Activated CD4-positive, CD25-positive, alpha-beta regulatory T cell (primary cell): ENCODE measurements at places on chromosomes 4 and X.

DNA sequence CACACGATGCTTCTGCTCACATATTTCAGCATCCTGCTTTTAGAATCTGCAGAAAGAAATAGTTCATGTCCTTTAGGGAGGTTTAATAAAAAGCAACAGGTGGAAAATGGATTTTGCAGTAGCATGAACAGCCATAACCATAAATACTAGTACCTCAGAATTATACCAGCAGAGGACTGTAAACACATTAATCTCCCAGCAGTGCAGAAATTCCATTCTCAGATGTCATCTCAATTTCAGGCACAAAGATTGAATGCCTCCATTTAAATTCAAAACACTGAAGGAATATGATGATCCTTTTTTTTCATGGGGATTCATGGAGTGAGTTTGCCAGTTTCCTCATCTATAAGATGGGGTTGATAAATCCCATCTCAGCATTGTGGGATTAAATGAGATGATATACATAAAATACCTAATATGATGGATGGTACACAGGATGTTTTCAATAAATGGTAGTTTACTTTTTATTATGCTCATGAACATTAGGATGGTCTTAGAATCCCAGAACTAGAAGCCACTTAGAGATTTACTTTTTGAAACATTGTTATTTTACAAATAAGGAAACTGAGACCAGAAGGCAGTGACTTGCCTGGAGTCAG, 566 bp upstream of the LIMCH1 start:
- DNase-seq, result no peak

- no peak for DNase-seq
Observed at GRCh38 chr4:8378776-8379175, 61.7 kb downstream of the ACOX3 start.

DNA sequence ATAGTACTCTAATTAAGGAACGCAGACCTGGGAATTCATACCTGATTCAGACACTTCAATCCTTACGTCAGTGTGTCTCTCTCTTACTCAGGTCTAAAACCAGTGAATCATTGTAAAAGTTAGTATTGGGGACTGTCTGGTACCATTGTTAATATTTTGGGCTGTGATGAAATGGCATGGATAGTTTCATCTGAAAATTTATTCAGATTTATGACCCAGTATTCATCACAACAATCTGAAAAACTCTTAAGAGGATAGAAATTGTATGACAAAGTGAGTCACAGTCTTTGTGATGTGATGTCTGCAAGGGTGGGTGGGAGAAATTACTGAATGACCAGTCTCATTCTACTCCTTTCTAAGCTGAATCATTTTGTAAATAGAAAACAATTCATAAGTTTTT, 10.3 kb downstream of the FGF2 start:
- no peak for DNase-seq

GRCh38 chr4:107615809-107616208, 104.2 kb downstream of the PAPSS1 start:
- DNase-seq, result no peak

- no peak for DNase-seq
Observed at GRCh38 chr4:169068423-169068822, 58.4 kb upstream of the CBR4 start.

DNA sequence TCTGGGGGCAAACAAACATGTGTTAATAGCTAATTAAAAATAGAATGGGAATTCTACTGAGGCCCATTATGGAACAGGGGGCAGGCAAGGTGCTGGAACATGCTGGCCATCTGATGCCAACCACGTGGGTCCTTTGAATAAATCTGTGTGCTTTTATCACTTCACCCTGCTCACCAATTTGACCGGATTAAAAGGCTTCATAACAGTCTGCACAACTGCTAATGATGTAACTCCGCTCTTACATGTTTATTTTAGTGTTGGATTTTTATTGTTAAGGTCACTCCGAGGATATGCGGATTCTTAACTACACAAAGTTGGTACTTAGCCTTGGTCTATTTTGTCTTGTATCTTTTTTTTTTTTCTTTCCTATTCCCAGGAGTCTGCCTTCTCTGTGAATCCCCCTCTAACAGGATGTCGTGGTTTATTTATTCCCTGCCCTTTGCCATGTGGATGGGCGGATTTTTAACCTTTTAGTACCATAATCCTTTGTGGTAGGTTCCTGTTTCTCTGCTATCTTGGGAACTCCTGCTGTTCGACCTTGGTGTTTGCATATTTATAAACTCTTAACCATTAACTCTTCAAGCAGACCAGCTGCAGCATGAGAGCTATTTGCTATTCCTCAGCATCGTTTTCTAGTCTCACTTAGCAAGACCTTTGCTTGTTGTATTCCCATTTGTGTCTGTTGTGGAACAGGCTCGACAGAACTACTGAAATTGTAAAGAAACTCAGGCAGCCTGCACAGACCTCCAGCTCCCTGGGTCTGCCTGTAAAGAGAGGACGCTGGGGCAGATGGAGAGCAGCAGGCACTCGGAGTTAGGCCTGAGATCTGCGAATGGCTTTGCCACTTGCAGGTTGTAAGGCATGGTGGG, 38.0 kb downstream of the TRIM2 start:
- no peak for DNase-seq

GRCh38 chr4:139253713-139254112, 26.3 kb downstream of the MGARP start:
- DNase-seq, result no peak

GRCh38 chr4:153988492-153989363, 199.8 kb upstream of the SFRP2 start:
- DNase-seq, result no peak

DNA sequence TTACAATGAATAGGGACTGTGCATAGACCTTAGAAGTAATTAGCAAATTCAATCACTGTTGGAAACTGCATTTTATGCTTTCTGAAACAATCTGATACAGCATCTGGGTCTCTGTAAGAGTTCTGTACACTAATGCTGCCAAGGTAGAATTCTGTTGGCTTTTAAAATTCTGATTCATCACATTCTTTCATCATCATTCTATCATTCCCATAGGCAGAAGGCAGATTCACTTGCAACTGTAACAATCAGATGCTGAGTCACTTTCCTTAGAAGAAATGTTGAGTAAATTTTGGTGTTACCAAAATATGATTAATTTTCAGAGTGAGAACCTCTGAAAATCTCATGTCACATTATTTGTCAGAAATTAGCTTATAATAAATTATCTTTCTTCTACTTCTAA, 267.2 kb downstream of the MAPK10 start:
- DNase-seq, result no peak

DNA sequence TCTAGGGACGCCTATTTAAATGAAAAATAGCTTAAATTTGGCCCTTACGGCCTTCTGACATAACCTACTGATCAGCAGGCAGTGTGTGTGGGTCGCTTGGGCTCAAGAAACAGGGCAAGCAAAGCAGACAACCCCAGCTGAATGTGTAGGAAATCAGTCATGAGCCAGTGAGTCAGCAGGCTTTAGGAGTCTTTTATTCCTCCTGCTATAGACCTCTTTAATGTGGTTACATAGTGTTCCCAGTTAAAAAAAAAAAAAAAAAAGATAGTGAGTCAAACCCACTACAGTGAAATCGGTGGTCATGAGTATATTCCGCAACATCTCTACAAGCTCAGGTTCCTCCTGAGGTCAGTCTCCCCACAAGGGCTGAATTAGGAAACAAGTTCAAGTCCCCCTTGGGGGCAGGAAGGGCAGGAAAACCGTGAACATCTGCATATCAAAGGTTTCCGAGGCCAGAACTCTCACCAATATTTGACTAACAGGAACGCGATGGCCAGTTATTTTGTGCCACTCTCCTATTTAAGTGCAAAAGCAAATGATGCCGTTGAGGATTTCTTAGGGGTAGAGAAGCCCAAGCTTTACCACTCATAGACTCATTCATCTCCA, 32.7 kb downstream of the ACSL1 start:
- no peak for DNase-seq

DNA sequence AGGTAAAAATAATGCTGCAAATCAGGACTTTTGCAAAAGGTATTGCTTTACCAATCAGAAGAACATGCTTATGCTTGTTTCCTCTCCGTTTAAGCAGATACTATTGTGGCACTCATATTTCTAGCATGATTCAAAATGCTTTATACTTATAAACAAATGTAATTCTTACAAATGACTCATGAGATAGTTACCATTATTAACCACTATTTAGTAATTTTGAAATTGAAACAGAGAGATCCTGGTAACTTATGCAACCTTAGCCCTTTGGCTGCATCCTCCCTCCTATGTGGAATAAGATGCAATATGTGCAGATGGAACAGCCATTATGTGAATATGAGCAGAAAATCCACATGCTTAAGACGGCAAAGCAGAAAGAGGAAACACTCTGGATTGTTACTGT, 164.7 kb downstream of the PCDH18 start:
- DNase-seq, result no peak

- no peak for DNase-seq
Observed at GRCh38 chr4:55608591-55608990, 16.5 kb upstream of the PDCL2 start.

- DNase-seq, result no peak
Observed at GRCh38 chrX:36640232-36640631, 367.9 kb upstream of the FAM47C start.

DNA sequence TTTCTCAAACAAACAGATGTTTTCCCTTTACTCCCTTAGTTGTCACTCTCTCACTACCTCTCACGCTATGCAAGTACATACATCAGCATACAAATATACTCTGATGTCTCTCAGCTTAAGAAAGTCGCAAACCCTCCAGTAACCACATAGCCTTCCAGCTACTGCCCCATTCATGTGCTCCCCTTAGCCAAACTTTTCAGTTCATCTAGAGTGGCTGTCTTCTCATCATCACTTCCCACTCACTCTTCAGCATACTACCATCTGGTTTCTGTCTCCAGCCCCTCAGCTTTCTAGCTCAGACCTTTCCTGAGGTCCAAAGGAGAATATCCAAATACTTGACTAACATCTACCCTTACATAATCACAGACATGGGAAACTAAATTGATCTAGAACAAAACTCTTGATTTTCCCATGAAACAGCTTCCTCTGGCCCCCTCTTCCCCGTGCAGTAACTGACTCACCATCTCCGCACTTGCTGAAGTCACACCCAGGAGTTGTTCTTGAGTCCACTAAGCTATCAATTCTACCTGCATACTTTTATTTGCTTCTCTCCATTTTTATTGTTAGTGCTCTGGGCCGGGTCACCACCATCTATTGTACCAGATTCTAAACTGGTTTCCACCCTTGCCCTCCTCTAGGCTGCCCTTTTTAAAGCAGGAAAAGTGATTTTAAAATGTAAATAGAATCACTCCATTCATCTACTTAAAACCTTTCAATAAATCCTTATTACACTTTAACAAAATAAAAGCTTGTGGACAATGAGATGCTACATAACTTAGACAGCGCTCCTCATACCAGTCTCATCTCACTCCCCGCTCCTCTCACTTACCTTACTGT, 57.2 kb downstream of the CASP6 start:
- no peak for DNase-seq

DNA sequence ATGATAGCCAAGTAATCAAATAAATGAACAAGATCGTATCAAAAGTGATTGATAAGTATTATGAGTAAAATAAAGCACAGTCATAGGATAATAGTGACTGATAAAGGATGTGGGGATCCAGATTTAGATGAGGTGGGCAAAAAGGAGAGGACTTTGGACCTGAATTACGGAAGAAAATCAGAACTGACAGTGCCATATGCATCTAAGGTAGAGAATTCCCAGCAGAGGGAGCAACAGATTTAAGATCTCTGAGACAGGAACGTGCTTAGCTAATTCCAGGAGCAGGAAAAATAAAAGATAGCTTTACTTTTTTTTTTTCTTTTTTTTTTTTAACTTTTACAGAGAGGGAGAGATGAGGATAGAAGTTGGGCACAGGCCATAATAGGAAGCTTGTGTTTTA, 189.9 kb downstream of the NWD2 start:
- DNase-seq, result no peak

- DNase-seq, result no peak
Observed at GRCh38 chr4:183360161-183360919, 38.1 kb upstream of the CLDN24 start.

DNA sequence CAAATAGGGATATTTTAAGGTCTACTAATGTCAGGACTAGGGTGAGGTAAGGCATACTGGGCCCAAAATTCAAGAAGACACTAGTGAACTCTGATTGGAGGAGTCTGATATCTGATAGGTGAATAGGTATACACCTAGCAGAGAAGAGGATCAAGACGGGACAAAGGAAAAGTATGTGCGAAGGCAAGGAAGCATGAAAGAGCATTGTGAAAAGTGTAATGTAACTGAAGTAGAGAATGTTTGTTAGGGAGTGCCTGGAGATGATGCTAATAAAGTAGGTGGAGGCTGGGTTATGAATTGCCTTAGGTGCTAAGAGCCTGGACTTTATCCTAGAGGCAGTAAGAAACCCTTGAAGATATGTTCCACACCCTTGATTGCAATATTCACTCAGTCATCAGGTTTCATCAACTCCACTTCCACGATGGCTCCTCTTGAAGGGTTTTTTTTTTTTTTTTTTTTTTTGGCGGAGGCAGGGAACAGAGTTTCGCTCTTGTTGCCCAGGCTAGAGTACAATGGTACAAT, 49.9 kb upstream of the XIAP start:
- DNase-seq, result no peak

GRCh38 chr4:92359491-92359890, 55.7 kb downstream of the GRID2 start:
- no peak for DNase-seq

DNA sequence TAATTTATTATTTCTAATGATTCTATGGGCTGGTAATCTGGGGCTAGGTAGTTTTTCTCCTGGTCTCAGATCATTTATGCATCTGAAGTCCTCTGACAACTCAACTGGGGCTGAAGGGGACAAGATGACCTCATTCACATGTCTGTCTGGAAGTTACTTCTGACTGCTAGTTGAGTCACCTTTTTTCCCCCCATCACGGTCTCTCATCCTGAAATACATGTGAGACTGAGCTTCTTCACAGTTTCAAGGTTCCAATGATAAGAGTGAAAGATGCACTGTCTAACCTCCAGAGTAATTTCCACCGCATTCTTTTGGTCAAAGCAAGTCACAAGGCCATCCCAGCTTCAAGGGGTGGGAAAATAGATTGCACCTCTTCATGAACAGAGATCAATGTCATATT, 356.7 kb upstream of the RPS6KA3 start:
- no peak for DNase-seq

- DNase-seq, result no peak
Observed at GRCh38 chr4:183823434-183823833, 81.7 kb upstream of the STOX2 start.

GRCh38 chr4:95250544-95251137, 298.1 kb downstream of the UNC5C start:
- DNase-seq, result no peak

DNA sequence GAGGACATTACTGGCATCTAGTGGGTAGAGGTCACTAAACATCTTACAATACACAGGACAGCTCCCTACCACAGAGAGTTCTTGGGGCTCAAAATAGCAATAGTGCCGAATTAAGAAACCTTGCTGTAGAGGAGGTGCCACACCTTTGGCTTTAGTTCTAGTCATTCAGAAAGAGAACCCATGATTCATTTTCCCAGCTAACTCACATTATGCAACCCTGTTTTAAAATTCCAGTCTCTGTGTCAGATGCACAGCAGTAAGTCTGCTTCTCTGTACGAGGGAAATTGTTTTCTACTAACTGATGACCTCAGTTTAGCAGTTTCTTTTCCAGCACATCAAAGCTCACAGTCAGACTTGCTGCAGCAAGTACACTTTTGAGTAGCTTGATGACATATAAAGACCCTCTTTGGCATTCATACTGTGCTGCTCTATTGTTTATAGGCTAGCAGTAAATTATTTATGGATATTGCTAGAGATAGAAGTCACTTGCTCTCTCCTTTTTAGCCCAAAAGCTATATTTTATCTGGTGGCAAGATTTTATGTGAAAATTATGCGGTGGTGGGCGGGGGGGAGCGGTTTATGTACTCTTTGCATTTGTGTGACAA, 487.8 kb upstream of the MAGEB18 start:
- DNase-seq, result no peak

- DNase-seq, result no peak
Observed at GRCh38 chr4:24559889-24560288, 24.5 kb downstream of the DHX15 start.
